Colonic mucosa (tissue), 4 donors: ENCODE measurements at places on chromosomes 2 and 18. TPM values are rescaled to one million over a fixed set of nuclear protein-coding genes. Genes with fewer than 3 reads are reported as not detected.

Gene MAPRE3
- total RNA-seq = 22.0 TPM

Gene HOXD1
- 4.0 TPM for total RNA-seq

Gene CPO
- total RNA-seq = not detected

Gene RBM44
- 0.48 TPM for total RNA-seq

Gene SCN3A
- total RNA-seq = 0.80 TPM

Gene PLEK
- total RNA-seq = 5.1 TPM

Gene NTSR2
- total RNA-seq = not detected

Gene C2orf81
- total RNA-seq = 1.1 TPM

Gene COL4A4
- 0.93 TPM for total RNA-seq

Gene RUFY4
- total RNA-seq = not detected

Gene GYPC
- total RNA-seq = 14.7 TPM

Gene OXER1
- 3.9 TPM for total RNA-seq

Gene ARPC2
- 282 TPM for total RNA-seq

Gene IMMT
- total RNA-seq = 127 TPM

Gene SLC8A1
- total RNA-seq = 4.1 TPM

Gene TCF23
- total RNA-seq = 0.07 TPM

DNA sequence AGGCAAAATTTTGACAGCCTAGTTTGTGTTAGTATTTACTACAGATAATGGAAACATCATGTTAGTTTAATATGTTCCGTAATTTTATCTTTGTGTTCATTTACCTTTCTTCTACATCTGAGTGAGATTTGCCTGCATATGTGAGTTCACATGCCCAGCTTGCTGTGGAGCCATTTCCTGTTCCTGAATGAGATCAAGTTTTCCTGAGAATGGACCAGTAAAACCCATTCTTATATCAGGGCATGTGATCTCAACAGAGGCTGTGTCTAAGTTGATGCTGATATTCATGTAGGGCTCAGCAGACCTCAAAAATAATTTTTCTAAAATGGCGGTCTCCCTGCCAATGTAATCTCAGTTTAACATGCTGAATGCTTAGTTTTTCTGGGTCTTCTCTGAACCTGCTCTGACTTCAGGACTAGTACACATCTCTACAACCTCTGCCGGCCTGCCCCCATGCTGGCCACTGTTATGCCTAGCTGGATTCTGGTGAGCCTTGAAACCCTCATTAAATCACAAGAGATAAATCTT is 1.0 kb downstream of the IL1A start:
- no peak for DNase-seq

DNA sequence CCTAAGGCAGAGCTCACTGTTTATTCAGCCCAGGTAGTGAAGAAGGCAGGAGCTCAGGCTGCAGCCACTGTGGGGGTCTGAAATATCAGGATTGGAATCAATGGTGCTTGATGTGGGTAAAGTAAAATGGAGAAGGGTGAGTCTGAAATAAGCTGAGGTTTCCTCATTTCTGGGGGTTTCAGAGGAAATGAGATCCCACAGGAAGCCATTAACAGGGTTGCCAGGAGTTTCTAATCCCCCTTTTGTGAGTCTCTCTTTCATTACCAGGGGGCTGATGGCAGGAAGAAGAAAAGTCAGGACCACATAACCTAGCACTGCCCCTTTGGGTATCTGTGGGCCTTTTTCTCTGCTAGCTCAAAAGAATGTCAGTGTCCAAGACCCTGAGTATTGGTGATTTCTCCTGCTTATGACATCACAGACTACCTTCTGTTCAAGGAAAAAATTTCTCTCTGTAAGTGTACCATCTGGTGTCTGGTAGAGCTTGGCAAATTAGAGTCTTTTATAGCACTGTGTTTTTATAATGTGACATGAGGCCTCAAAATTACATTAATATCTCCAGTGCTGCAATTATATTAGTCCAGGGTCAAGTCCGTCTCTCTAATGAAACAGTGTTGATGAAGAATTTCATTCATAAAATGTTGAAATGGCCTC is 56.0 kb downstream of the LBH start:
- DNase-seq = no peak

DNA sequence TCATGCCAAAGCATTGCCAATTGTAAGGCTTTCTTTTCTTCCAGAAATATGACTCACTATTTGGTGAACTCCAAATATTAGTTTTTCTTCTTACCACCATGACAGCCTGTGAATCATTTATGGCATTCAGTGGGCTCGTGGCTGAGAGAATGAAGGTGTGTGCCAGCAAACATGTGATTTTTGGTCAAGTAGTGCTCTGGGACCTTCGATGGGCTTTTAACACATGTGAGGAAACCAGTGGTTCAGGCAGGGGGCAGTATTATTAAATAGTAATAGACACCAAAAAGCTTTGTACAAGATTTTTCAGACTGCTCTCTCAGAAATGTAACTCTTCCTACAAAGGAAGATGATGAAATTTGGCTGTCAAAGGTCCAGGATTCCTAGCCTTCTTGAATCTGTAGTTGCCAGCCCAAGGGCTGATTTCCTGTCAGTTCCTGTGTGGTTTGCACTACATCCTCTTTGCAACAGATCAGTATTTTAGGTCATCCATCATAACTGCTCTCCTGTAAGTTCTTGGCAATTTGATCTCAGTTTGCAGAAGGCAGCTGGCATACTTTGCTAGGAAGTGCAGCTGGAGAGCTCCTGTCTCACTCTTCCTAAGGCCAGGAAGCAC is 64.3 kb downstream of the BABAM2 start:
- DNase-seq = peak; percentile 38

DNA sequence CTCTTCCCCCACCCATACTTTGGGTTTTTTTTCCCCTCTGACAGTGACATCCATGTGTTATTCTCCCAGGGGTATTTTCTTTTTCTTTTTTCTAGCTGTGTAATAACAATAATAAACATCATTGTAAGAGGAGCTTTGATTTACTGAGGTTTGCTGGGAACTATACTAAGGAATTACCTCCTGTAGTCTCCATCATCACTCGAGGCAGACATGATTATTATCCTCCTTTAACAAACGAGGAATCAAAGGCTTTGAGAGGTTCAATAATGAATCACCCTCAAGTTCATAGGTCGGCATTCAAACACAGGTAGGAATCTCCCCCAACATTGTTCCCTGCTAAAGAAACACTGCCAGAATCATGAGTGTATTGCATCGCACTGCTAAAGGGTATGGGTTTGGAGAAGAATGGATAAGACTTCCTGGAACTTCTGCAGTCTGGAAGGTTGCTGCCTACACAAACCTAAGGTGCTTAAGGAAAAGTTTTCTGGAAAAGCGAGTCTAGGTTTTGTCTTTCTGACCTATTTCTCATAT is 260.2 kb upstream of the SESTD1 start:
- DNase-seq = no peak

- peak; percentile 45 for DNase-seq
Observed at GRCh38 chr2:205411558-205411957, 270.7 kb upstream of the NRP2 start.

- DNase-seq = no peak
Observed at GRCh38 chr2:165911981-165912380, 41.6 kb downstream of the TTC21B start.

DNA sequence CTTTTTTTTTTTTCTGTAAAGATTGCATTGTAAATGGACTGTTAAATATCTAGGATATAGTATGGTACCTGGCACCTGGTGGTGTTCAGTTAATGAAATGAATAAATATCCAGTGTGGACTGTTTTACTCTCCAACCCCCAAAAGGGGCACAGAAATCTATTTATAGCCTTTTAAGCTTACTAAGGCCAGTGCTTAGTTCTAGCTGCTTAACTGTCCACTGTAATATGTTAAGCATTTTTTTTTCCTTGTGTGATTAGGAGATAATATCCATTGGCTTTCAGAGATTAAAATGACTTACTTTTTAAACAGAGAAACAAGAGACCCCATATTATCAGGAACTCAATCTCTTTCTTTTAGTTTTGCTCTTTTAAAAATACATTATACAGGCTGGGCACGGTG is 84.4 kb downstream of the ZNF532 start:
- no peak for DNase-seq

DNA sequence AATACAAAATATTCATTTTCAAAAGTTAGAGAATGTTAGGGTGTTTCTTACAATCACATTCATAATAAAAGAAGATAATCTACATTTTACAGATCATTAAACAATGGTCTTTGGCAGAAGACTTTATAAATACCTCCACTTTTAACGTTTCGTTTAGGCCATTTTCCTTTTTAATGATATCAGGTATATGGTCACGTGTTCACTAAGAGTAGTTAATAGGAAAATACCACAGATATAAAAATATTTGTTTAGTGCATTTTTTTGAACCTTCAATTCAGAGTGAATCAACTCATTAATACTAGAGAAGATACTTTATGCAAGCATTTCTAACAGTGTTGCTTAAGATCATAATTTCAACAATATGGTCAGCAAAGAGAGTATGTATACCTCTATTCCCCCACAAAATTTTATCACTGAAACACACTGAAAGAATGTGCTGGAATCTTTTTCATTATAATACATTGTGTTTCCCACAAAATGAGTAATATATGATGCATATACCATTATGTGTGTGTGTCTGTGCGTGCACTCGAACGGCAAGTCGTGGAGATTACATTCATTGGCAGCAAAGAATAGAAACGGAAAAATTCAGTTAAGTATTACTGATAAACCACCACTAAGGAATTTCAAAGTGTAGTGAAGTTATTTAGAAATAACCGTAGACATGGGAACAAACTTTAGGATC is 319.9 kb upstream of the THUMPD2 start:
- DNase-seq = no peak

- DNase-seq = peak; percentile 80
Observed at GRCh38 chr2:25215948-25216679, 47.7 kb upstream of the POMC start.

DNA sequence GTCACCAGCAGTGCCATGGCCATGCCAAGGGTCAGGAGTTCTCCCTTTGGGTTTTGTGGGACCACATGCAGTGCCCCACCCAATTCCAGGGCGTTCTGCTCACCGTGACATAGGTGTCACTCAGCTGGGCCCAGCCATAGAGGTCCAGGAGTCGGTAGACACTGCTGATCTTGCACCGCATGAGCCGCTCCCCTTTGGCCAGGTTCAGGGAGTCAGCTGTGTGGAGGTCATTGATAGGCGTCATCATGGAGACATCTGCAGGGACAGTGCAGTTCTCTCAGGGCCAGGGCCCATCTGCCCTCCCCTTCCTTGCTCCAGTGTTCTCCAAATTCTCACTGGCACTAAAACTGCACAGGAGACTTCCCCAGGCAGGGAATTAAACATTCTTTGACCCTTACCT is 71.9 kb downstream of the ADD2 start:
- no peak for DNase-seq

DNA sequence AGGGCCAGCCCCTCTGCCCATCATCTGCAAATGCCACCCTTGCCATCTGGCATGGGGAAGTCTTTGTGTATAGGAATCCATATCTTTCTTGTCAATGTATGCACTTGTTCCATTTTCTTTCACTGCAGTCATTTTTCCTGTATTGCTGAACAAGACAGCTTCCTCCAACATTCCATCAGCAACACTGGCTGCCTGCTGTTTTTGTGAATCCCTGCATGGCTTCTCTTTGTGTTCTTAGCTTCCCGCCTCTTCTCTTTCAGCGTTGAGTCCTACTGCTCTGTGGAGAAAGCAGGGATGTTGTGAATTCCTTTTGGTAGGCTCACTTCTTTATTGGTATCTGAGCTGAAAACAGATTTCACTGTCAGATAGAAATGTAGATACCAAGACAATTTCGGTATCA is 150.0 kb downstream of the LPIN1 start:
- DNase-seq = no peak

GRCh38 chr18:27887711-27888495 is 289.0 kb downstream of the CDH2 start:
- DNase-seq = no peak

GRCh38 chr2:157178874-157179273 is 78.6 kb upstream of the GALNT5 start:
- DNase-seq = no peak

GRCh38 chr2:123195957-123196356 is 829.1 kb upstream of the CNTNAP5 start:
- DNase-seq = no peak

- DNase-seq = no peak
Observed at GRCh38 chr2:69046221-69046662, 33.3 kb downstream of the ANTXR1 start.

GRCh38 chr2:128374711-128375413 is 56.2 kb upstream of the HS6ST1 start:
- DNase-seq = no peak

- DNase-seq = no peak
Observed at GRCh38 chr2:111198701-111199100, 78.0 kb downstream of the BCL2L11 start.

DNA sequence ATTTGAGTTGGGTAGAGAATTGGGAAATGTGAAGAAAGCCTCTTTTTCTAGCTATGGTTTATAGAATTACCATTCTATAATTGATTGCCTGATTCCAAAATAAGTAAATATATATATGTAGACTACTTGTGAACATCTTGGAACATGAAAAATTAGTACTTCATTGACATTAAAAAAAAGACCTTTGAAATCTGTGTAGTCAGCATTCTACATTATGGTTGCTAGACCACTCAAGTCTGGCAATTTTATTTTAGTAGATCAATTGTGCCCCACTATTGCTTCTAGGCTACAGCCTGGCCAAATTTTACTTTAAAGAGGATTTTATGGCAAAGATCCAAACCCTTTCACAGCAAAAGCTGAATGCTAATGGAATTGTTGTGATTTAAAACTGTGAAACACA is 279.8 kb downstream of the IKZF2 start:
- DNase-seq = no peak
